ENCODE measurements at places on chromosomes 1 and 21.

- DNase-seq: peak; percentile 94
These were observed 57.9 kb downstream of the DDAH1 start for GRCh38 chr1:85406887-85407533.

DNA sequence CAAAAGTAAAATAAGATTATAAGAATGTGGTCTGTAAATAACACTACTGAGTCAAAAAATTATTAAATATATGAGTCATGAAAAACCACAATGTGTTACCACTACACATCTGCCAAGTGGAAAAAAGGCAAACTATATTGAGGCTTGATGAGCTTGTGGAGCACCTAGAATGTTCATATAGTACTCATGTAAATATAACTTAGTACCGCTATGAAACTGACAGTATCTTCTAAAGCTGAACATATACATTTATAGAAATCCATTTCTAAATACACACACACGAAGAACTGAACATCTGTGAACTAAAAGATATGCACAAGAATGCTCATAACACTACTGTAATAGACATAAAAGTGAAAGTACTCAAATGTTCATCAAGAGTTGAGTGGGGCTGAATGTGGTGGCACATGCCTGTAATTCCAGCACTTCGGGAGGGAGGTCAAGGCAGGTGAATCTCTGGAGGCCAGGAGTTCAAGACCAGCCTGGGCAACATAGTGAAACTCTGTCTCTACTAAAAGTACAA is 18.5 kb upstream of the GBP3 start:
- peak; percentile 84 for DNase-seq

- DNase-seq: peak; percentile 18
These were observed 25.2 kb upstream of the KIF26B start for GRCh38 chr1:245129319-245130240.

GRCh38 chr1:229536982-229537381 is 21.5 kb downstream of the ABCB10 start:
- no peak for DNase-seq

GRCh38 chr1:973459-974292 is 7.4 kb downstream of the PLEKHN1 start:
- no peak for DNase-seq

DNA sequence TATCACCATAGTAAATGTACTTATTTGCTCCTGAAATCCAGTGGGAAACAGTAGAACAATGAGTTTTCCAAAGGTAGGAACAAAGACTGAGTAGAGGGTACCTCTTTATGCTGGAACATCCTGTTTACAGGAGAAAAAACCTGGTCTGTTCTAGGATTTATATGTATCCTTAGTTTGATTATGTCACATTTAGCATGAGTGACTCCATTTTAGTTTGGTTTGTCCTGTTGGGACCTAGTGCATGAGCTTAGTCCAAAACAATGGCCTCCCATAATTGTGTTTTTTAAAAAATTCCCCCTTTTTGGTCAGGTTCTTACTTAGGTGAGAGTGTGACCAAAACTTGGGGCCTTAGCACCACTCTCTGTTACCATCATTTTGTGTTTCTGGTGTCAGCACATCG is 3.5 kb upstream of the MRPL55 start:
- no peak for DNase-seq

DNA sequence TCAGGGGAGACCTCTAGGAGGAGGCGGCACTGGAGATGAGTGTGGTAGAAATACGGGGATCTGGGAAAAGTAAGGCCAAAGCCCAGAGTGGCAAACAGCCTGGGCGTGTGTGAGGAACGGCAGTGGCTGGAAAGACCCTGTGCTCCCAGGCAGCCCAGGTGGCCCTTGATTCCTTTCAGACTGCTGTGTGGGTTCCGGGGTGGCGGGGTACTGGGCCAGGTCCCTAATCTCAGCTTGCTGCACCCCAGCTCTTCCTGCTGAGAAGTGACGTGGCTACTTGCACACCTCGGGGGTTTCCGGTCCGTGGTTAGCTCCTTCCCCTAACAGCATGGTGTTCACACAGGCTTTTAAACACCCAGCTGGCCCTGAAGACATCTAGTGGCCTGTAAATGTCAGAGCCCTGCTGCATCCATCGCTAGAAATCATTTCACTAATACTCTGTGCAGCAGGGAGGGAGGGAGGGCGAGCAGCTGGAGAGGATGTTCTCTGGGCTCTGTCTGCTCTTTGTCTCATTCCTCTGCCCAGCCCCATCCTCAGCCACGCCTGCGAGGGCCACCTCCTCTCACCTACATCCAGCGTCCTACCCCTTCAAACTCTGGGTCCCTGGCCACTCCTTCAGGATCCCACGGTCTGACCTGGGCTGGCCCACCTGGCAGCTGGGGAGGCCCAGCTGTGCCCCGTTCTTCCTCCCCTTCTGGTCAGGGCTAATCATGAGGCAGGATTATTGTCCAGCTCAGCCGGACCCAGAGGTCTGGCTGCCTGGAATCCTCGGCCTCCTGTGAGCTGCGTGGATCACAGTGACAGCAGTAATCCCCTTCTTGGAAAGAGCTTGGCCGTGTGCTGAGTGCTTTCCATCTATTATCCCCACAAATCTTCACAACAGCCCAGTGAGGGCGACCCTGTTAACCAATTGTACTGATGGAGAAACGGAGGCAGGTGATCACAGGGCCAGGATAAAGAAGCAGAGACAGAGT is 7.2 kb downstream of the ZDHHC18 start:
- DNase-seq: no peak

GRCh38 chr1:107547363-107548155 is 406.7 kb downstream of the NTNG1 start:
- no peak for DNase-seq

DNA sequence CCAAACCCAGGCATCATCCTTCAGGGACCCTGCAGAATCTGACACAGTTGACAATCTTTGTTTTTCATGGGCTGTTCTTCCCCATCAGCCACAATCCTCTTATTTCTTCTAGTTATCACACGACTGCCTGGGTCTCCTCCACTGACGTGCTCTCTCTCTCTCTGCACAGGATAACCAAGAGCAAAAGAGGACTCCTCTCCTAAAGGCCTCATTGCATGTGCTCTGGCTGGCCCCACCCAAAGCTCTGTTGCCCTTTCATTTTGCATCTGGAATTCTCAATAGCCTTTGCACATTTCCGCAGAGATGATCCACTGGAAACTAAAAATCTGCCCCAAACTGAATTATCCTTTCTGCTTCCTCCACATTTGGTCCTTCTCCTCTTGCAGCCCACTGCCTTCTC is 58.5 kb downstream of the KANK4 start:
- no peak for DNase-seq

- no peak for DNase-seq
These were observed 22.1 kb downstream of the EDARADD start for GRCh38 chr1:236416165-236416564.

DNA sequence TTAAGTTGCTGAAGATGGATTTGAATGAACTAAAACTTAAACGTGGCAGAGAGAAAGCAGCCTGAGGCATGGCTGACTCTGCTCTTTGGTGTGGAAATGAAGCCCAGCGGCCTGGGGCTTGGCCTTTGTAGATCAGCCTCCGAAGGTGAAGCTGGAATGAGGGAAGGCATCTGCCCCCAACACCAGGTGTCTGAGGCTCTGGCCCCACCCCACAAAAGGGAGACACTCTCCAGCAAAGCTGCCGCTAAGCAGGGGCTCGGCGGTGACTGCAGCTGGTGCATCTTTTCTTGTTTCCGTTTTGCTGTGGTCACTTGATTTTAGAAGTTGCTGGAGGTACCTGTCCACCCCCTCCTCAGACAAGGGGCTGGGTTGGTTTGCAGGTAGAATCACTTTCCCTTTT is 38.2 kb upstream of the NID1 start:
- no peak for DNase-seq

DNA sequence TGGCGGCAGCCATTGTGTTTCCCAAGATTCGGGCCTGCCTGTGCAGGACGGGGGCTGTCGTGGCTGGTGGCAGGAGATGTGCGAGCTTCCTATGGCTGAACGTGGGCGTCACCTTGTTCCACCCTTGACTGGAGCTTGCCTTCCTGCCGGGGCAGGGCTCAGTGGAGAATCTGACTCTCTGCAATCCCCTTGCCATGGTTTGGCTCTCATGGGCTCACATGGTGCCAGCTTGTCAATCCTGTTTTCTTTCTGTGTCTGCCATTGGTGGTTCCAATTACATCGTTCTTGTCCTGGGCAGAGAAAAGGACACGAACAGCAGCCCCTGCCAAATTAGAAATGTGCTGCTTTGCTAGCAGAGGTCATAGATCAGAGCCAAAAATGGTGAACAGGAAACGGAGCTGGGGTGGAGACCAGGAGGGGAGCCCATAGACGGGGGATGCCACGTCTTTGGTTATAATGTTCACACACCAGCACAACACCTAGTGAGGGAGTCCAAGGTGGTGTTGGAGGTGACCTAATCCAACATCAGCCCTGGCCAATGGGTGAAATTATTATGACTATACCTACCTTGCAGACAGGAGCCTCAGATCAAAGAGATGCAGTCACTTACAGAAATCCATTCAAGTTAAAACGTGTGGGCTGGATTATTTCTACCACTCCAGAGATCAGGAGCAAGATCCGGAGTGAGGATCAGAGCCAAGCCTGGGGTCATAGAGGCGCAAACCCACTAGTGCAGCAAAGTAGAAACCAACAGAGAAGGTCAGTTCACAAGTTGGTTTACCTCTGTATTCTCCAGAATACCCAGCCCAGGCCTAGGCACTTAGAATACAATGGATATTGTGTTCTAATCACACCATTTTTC is 253.1 kb downstream of the SIPA1L2 start:
- DNase-seq: no peak

GRCh38 chr1:111515291-111516004 is 12.0 kb upstream of the ADORA3 start:
- DNase-seq: peak; percentile 70

- DNase-seq: peak; percentile 81
These were observed 5.7 kb upstream of the FASLG start for GRCh38 chr1:172653015-172653709.

DNA sequence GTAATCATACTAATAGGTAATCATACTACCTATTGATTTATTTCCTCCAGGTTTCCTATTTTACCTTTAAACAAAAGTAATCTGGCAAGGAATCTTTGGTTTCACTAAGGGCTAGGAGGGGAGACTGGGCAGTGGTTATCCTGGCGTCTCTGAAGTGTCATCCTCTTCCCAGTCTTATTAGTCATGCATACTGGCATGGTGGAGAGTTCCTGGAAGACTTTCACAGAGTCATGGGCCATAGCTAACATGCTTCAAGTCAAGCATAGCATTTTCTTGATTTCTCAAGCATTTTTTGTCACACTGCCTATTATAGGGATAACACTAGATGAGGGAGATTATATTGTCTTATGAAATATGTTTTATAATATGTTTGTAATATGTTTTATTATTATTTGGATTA is 64.0 kb upstream of the ASB17 start:
- peak; percentile 34 for DNase-seq

DNA sequence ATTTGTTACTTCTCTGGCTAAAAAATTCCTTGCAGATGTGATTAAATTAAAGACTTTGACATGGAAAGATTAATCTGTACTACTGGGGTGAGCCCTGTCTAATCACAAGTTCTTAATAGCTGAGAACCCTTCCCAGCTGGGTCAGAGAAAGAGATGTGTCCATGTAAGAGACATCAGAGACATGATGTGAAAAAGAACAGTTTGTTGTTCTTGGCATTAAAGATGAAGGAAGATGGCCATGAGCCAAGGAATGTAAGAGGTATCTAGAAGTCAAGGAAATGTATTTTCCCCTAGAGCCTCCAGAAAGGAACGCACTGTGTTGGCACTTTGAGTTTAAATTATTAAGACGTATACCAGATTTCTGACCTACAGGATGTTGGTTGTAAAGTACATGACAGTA is 1271.5 kb upstream of the PRMT6 start:
- DNase-seq: peak; percentile 5

- no peak for DNase-seq
These were observed 118.6 kb upstream of the KAZN start for GRCh38 chr1:14479865-14480264.

GRCh38 chr1:222042120-222042519 is 300.2 kb upstream of the DUSP10 start:
- DNase-seq: peak; percentile 40

DNA sequence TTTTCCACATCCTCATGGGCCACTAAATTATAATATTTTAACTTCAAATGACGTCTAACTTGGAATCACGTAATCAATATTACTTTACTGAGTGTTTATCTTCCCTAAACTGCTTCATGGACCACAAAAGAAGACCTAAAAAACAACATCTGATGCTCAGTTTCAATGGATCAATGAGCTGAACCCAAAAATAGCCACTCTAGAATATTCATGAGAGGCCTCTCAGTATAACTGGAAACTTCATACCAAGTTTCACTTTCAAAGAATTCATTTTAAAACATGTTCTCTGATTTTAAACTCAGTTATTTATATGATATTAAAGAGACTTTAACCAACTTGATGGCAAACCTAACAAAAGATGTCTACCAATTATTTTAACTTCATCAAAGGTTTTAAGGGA is 23.7 kb upstream of the TIAM1 start:
- no peak for DNase-seq

- DNase-seq: no peak
These were observed 20.3 kb upstream of the SH3BGRL3 start for GRCh38 chr1:26259578-26259977.

DNA sequence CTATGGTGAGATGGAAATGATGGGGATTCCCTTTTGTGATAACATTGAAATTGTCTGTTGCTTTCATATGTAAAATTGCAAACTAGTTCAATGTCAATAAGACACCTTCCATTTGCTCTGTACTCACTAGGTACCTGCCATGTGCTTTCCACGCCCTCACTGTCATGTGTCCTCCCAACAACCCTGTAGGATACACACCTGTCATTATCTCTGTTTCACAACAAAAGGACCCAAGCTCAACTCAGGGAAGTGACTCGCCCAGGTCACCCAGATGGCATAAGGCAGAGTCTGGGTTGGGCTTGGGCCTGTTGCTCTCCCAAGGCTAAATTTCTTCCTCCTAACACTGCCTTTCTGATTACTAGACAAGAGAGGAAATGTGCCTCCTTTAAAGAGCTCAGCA is 45.3 kb upstream of the MCOLN3 start:
- no peak for DNase-seq

DNA sequence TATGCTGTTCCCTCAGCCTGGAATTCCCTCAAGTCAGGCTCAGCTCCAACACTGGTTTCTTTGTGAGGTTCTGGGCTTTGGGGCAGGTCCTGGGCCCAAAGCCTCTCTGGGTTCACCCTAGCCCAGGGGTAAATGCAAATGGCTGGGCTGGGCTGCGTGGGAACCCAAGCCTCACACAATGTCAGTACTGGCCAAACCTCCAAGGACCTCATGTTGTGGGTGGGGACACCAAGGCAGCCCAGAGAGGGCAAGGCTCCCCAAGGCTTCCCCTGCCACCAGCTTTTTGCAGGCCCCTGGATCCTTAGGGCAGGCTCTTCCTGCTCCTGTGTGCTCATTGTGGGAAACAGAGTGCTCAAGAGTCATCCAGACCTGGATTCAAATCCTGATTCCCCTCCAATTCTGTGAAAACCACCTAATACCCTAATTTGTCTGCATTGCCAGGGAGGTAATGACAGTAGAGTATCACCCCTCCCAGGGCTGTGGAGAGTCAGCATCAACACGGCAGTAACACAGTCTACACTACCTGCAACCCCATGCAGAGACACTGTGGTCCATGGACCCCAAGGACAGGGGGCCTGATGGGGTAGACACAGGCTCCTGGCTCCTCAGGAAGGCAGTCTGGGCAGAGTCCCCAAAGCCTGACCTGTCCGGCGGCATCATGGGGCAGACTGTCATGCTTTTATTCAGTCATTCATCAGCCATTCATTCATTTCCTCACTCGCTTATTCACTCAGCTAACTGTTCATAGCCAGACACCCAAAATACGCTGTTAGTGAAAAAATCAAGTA is 85.7 kb downstream of the DMRTB1 start:
- no peak for DNase-seq

- DNase-seq: no peak
These were observed 7.4 kb downstream of the TADA1 start for GRCh38 chr1:166868639-166869038.

GRCh38 chr1:243733670-243734307 is 116.3 kb downstream of the AKT3 start:
- DNase-seq: no peak

Measured in cardiac fibroblast (primary cell).